Hematopoietic multipotent progenitor cell treated with erythropoietin and hydrocortisone succinate and interleukin-3 and kit ligand, for 6 days (in vitro differentiated cells): ENCODE measurements at places on chromosomes 3 and 15.

DNA sequence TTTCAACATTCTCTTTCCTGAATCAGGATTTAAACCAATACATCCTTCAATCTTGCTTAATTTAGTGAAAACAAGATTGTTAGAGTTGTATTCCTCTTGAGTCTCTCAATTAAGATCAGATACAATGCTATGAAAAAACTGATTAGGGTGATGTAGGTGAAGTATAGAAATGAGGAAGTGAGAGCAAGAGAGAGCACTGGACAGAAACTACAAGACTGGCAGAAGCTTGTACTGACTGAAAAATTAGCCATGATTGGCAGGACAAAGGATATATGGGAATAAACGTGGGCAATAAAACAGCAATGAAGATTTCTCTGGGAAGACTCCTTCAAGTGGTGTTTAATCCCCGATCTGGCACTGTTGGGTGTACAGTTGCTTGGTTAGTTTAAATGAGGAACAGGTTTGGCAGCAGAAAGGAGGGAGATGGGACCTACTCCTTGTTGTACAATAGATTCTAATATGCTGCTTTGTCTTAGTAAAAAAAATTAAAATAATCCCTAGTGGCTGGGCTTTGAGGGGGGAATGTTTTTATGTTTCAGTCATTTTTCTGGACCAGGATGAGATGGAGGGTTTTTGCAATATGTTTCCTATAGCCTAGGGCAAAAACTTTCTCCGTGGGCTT lies 252.7 kb downstream of the SLC9A9 start:
- no peak for DNase-seq

DNA sequence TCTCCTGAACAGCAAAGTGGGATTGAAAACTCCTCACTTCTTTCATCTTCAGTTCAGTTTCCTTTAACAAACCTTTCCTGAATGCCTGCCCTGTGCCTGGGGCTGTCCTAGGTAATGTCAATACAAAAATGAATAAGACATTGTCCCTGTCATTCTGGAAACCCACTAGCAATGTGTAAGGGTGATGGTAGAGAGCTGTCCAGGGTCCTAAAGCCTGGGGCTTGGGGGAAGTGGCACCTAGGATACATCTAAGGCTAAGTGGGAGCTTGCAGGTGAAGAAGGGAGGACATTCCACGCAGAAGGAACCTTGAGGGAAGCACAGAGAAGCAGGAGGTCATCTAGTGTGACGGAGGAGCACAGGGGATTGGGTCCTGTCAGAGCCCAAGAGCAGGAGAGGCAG lies 212.7 kb upstream of the PPP2R3A start:
- DNase-seq, result peak; percentile 10

DNA sequence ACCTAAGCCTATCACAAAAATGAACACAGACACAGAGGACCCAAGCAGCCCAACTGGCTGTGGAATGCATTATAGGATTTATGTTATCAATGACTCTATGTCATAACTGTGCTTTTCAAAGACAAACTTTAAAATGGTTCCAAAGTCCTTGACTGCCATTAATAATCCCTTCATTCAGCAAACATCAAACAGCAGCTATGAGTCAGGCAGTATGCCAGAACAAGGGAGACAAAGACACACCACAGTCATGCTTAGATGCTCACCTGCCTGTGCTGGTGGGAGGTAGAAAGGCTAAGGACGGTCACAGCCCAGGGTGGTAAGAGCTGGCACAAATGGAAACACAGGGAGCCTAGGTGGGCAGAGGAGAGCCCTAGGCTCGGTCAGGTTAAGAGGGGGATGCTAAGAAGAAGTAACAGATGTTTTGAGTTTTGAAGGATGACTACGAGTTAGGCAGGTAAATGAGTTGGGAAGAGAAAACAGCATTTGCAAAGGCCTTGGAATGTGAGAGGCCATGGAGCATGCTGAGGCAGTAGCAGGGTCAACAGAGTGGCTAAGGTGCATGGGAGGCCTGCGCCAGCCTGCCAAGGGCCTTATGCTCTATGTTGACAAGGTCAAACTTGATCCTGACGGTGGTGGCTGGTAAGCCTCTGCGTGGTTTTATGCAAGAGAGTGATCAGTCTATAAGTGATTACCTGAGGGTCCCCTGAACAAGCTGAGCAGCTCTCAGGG lies 23.0 kb downstream of the NMNAT3 start:
- no peak for DNase-seq

DNA sequence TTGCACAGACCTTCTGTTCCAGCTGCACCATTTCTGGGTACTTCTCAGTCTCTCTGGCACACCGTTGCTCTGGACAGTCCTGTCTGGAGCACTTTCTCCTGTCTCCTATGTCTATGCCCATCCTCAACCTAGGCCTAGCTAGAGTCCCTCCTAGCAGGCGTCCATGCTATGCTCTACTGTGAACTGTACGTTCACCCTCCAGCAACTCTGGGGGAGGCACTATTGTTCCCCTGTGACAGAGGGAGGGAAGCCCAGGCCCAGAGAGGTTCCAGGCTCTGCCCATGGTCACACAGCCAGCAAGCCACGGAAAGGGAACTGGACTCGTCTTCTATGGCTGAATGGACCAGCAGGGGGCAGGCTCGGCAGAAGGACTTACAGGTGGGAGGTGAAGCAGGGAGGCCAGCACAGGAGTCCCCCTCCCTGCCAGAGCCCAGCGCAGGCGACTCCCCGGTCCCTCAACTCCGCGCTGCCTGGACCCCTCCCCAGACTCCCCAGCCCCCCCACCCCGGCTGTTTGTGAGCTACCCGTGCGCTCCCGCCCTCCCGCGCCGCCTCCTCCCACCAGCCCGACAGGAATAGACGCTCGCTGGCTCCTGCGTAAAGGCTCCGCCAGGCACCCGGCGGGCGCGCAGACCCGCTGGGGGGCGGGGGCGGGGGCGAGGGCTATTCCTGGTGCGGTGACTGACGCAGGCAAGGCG lies 1.7 kb upstream of the LINGO1 start:
- peak; percentile 86 for DNase-seq

DNA sequence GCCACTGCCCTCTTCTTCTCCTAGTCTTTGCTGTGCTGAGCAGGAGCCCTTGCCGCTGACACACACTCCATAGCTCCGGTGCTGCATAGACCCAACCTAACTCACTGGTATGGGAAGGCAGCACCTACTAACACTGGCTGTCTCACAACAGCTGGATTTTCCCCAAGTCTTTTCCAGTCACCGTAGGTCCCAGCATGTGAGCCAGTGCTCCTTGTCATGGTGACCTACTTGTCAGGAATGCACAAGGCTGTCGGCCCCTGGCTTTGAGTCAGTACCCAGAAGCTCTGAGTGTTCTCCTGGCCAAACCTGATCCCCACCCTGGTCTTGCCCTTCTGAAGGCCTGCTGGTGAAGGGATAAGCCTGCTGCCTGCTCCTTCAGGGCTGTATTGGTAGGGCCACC lies 25.7 kb downstream of the AMOTL2 start:
- no peak for DNase-seq

DNA sequence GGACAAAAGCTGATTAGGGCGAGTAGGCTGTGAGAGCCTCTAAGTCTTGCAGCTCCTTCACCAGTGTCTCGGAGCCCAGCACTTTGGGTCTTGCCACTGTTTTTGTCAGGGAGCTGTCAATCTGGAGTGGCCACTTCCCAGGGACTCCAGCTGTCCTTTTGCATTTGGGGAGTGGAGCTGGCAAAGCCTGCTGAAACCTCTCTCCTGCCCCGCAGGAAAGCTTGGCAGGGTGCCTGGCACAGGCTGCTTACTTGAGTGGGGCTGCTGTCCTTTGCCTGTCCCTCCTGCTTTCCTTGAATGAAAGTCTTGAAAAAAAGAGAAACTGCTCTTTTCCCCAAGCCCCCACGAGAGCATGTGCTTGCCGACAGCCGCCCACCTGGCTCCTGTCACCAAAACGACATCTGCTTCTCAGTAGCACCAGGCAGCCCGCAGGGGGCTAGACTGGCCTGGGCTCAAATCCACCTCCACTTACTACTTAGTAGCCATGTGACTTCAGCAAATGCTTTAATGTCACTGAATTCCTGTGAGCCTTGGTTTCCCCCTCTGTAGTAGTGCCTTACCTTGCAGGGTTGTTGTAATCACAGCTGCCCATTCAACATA lies 13.7 kb downstream of the USP13 start:
- no peak for DNase-seq

DNA sequence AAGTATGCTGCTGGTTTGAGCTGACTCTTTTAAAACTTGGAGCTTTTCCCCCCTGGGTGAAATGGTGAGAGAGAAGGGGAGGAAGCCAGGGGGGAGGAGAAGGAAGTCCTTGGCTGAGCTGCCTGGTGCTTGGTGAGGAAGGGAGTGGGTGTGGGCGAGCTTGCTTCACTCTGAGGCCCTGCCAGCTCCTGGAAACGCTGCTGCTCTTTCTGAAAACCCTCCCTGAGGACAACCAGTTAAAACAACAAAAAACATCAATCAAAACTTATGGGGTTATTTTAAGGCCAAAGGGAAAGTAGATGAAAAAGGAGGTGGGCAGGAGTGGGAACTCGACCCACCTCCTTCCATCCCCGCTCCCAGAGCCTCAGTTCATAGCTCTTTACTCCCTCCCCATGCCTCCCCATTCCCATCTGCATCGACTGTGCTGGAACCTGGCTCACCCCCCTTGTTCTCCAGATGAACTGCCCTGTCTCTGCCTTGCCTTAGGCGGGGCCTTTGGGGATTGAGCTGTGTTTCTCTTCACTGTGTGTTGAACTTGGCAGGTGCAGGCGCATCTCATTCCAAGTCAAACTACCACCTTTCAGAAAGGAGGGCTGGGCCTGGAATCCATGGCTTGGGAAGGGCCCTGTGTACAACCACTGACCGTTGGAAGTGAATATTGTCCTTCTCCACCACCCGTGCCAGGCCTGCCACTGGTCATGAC lies 166.1 kb downstream of the ZNF621 start:
- DNase-seq, result no peak

- DNase-seq, result no peak
These were observed 274.6 kb upstream of the ROPN1 start for GRCh38 chr3:124266487-124266886.

- DNase-seq, result no peak
These were observed 42.5 kb downstream of the RAB7A start for GRCh38 chr3:128768471-128768870.

GRCh38 chr3:4426782-4427344 lies 40.2 kb downstream of the SUMF1 start:
- no peak for DNase-seq

DNA sequence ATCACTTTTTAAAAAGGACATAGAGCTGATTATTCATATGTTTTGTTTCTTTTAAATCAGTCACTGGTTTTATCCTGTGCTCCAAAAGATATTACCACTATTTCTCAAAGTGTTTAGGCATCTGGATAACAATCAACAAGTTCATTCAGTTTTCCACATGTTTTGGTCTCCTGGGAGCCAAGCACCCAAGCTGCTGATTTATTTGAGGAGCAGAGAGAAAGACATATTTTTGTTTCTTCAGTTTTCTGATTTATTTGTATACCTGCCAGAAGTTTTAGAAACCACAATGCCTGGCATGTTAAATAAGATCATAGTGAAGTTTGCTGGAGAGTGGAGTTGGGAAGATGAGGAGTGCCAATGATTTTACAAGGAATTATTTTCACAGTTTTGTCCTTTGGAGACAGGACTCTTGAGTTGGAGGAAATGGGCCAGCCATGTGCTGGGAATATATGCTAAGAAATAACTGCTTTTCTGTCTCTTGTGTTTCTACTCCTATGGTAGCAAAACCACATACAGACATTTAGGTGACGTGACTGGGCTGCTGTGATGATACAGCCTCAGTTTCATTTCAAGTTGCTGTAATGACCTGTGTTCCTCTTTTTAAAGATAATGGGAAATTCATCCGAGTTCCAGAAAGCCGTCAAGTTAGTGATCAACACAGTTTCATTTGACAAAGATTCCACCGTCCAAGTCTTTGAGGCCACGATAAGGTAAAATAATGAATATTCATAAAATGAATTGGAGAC lies 11.7 kb downstream of the EDEM1 start:
- no peak for DNase-seq

DNA sequence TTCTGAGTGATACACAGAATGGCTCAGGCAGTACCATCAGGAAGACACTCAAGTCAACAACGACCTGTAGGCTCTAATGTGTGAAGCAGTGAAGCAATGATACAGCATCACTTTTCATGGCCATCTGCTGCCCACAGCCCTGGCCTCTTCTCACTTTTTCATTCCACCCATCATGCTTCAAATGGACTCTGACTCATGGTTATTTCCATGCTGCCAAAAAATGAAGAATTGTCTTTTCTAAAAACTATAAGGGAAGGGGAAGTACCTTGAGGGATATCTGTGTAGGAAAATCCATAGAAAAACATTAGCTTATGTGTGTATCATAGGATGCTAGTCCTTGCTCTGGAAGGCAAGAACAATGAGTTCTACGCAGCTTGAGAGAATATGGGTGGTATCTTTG lies 11.5 kb downstream of the HGD start:
- DNase-seq, result no peak

DNA sequence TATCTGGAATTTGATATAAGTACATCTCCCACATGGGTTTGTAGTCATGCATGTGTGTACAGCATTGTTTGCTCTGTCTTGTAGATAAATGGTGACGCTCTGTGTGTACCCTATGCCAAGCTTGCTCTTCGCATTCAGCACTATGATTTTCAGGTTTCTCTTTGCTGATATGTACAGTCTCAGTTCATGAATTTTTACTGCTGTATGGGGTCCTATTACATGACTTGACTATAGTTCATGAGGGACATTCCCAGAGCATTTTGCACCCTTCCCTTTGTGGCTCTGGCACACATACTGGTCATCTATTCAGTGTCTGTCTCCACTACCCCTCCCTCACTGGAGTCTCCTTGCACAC lies 132.7 kb downstream of the EEFSEC start:
- DNase-seq, result no peak

DNA sequence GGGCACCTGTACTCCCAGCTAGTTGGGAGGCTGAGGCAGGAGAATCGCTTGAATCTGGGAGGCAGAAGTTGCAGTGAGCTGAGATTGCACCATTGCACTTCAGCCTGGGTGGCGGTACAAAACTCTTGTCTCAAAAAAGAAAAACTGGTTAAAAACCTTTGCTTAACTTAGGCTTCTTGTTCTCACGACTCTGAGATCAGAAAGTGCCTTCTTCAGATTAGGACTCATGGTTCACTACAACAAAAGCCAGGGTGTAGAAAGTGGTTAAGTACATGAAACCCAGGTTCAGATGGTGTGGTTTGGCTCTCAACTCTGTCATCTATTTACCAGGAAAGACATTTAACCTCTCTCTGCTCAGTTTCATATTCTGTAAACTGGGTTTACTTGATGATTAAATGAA lies 168.4 kb downstream of the TUSC7 start:
- no peak for DNase-seq

DNA sequence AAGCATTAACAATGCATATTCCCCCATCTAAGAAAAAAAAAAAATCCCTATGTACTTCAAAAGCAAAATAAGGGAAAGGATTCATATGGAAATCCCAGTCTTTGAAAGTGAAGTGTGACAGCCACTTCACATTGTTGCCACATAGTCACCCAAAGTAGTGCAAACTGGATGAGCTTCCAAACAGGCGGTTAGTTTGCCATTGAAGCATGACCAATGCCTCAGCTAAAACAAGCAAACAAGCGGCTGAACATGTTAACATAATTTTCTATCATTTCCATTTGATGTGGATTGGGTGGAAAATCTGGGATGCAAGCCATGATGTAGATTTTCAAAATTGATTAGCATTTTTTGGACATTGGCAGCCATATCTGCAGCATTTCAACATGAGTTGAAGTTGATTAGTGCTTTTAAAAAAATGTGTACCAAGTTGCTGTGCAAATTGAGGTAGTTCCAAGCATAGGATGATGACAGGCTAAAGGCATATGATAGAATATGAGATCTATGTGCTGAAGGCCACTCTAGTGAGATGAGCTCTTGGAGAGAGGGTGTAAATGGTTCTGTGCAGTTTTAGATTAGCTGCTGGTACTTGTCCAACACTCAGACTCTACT lies 405.2 kb downstream of the NR2F2 start:
- no peak for DNase-seq

- DNase-seq, result peak; percentile 89
These were observed 3.5 kb downstream of the SPINT1 start for GRCh38 chr15:40847223-40847961.

- DNase-seq, result no peak
These were observed 145.9 kb upstream of the LRRFIP2 start for GRCh38 chr3:37320276-37320675.
